ENCODE measurements at places on chromosomes 5 and 9.

GRCh38 chr5:170307575-170308465 is 10.2 kb upstream of the LCP2 start:
- DNase-seq = no peak

DNA sequence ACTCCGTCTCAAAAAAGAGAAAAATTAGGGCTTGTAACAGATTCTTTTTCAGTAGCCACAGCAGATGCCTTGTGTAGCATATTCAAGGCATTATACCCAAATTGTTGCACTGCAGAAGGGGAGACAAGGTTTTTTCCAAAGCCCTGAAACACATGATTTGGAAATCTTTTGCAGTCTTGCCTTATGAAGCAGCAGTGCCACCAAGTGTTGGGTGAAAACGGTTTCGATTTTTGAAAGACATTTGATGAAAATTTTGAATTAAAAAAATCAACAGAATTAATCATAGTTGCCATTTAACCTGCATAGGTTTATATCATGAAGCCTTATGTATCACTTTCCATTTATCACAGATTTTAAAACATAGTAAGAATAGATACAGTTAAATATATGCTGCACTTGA is 479.5 kb downstream of the TAF11L14 start:
- no peak for DNase-seq

GRCh38 chr5:178404987-178405386 is 172.4 kb upstream of the PHYKPL start:
- no peak for DNase-seq

DNA sequence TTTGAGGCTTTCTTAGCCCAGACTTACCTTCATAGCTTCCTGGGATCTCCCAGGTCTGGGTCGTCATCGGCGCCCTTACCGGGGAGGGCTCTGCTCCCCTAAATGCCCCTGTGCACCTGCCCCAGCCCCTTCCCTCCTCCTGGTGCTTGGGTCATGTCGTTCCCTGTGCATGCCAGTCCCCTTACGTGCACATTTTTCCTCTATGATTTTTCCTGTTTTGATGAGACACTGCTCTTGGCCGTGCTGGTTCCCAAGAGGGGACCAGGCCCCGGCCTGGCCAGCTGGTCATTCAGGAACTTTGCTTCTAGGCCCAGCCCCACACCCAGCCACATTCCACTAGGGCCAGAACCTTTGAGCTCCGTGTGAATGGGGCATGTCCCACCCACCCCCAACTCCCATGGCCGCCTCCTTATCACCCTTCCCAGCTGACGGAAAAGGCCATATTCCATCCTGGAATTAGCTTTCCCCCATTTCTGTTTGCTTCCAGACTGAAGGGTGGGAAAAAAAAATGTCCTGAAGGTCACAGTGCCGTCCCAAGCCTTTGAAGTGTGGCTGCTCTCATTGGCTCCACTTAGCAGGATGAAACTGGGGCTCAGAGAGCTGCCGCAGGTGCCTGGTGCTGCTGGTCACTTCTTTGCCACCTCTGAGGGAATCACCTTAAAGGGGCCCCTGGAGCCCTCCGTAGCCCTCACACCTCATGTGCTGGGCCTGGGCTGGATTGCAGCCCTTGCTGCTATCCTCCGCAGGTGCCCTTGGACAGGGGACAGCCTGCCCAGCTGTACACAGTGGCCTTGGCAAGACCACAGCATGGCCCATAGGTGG is 25.1 kb downstream of the ERGIC1 start:
- no peak for DNase-seq

GRCh38 chr9:19020886-19021455 is 12.0 kb downstream of the SAXO1 start:
- DNase-seq = no peak

DNA sequence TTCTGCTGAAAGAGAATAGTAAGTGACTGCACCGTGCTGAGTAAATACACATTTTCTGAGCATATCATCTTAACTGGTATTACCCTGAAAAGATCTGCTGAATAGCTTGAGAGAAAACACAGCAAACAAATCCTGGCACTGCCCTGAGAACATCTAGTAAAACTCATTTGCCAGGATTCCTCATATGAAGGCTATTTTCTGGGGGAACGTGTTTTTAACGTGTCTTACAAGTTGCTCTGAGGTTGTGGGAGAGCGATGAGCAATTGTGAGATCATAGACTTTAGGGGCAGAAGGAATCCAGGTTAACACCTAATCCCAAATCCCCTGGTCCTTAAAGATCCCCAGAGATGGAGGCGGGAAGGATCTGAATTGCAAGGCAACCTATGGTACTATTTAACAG is 331.9 kb upstream of the RFX3 start:
- no peak for DNase-seq

GRCh38 chr9:38362852-38363588 is 29.5 kb upstream of the ALDH1B1 start:
- DNase-seq = peak; percentile 25

DNA sequence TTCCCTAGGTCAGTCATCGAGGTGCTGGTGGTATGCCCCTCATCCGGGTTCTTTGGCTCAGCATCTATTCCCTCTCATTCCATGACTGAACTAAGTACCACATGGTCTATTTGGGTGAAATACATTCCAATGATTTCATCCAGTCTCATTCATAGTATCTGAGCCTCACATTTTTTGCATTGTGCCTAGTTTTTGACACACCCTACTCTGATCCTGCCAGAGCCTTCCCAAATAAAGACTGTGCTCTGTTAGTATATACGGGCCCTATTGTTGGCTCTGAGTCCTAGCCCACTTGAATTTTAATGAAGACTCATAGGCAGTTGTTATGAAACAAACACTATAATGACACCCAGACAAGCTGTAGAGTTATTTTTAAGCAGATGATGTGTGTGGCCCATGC is 740.7 kb downstream of the CETN3 start:
- no peak for DNase-seq

- no peak for DNase-seq
These were observed 116.9 kb downstream of the RAB3C start for GRCh38 chr5:58699762-58700118.

GRCh38 chr9:135163023-135163780 is 75.7 kb downstream of the OLFM1 start:
- no peak for DNase-seq

DNA sequence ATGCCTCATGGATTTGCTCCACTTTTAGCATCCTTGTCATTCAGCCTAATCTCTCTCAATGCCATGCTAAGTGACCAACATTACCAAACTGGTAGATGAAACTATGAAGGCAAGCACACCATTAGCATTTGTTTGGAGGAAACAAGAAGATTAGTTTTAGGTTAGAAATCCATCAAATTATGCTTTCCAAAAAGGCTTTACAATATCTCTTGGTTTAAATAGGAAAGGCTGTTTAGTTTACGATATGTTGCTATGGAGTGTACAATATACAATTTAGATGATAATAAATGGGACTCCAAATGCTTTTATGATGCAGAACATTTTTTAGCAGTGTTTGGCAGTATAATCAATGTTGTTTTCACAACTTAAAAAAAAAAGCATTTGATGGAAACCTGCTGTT is 47.8 kb upstream of the CTXN3 start:
- DNase-seq = no peak

GRCh38 chr5:157570531-157571200 is 4.9 kb downstream of the ADAM19 start:
- DNase-seq = no peak

DNA sequence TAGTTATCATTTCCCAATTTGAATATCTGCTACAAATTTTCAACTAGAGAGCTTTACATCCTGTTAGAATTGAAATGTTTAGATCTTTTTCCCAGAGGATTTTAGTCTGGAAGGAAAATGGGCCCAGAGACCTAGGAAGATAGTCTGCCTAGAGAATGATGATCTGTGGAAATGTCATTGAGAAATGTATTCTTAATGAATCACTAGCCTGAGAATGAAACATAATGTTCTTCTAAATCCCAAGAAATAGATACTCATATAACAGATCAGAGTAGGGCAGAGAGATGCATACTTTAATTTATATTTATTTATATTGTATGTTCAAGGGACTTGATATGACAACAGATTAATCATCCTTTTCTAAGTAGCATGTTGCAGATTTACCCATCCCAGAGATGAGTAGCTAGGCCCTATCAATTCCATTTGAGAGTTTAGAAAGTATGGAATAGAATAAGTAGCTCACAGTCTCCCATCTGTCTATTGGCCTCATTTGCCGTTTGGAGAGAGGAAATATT is 25.1 kb upstream of the SLC44A1 start:
- DNase-seq = no peak

- no peak for DNase-seq
These were observed 304.6 kb upstream of the CDH12 start for GRCh38 chr5:23157716-23158115.

GRCh38 chr9:107504585-107505455 is 15.3 kb upstream of the KLF4 start:
- no peak for DNase-seq

- no peak for DNase-seq
These were observed 71.7 kb downstream of the GLIS3 start for GRCh38 chr9:4228142-4228541.

DNA sequence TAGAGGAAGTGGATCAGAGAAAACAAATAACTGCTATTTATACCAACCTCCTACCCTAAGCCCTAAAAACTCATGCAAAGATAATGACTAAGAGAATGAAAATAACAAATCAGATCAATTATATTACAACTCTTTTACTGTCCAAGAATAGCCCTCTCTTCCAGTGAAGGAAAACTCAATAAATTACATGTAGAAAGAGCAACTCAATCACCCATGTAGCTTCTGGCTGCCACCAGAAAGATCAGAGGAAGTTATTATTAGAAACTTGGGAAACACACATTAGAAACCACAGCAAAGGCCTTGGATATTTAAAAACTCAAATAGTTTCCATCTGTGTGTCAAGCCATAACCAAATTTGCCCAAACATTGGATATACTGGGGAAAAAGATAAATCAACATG is 134.0 kb upstream of the TARS1 start:
- no peak for DNase-seq

GRCh38 chr5:179798144-179798770 is 4.5 kb downstream of the LTC4S start:
- DNase-seq = no peak

DNA sequence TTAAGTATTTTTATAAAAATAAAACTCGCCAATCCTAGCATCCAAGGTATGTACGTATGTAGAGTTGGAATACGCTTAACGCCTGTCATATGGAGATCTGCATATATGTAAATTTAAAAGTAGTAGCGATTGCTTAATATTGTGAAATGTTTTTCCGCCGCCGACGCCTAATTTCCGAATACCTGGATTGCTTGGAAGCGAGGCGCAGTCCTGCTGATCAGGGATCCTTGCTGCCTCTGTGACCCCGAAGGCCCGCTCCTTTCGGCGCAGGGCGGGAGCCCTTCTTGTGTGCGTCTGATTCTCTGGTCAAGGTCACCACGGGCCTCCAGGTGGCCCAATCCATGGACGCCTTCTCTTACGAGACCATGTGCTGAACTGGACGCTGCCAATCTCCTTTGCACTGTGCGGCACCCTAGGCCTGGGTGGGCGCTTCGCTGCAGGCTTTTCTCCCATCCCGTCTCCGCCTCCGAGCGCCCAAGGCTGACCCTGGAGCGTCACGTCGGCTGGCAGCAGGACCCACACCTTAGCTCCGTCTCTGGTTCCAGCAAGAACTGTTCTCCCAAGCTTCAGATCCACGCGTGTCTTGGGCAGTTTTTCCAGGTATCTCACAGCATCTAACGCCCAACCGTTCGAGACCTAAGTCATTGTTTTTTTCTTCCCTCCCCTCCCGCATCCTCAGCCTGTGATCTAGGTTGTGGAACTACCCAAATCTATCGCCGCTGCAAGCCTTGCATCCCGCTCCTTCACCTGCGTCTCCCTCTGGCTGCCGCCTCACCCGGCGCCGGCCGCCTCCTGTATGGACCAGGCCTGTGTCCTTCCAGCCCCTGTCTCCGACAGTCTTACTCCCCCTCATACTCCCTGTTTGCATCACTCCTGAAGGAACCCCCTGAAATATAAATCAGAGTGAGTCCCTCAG is 3.6 kb upstream of the TRIM41 start:
- DNase-seq = no peak

DNA sequence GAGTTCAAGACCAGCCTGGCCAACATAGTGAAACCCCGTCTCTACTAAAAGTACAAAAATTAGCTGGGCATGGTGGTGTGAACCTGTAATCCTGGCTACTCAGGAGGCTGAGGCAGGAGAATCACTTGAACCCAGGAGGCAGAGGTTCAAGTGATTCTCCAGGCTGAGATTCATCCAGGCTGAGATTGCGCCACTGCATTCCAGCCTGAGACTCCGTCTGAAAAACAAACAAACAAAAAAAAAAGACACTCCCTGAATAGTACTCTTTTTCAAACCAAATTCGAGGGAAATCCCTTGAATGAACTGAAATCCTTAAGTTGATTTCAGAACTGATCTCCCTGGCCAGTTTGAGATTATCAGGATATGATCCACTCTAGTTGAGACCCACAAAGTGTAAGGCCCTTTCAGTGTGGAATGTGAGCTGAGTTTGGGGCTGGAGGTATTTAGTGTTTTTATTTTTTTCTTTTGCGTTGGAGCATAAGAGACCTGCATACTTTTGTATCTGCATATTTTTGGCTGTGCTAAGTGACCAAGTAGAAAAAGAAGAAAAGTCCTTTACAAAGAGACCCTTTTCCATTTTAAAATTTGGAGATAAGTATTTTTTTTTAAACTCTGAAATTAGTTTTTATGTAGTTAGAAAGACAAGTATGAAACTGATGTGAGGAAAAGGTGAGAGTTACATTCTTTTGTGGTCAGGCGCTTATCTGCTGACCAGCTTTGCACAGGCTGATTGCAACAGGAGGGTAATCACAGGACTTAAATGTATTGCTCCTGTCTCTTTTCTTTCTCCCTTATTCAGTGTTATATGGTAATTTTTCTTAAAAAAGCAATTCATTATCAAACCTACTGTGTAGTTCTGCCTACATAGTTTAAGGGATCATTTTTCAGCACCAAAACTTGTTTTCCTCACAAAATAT is 42.9 kb downstream of the TMEFF1 start:
- no peak for DNase-seq

- no peak for DNase-seq
These were observed 196.0 kb downstream of the TTLL11 start for GRCh38 chr9:121897140-121897539.

GRCh38 chr9:129026442-129027223 is 1.5 kb downstream of the SH3GLB2 start:
- DNase-seq = no peak

DNA sequence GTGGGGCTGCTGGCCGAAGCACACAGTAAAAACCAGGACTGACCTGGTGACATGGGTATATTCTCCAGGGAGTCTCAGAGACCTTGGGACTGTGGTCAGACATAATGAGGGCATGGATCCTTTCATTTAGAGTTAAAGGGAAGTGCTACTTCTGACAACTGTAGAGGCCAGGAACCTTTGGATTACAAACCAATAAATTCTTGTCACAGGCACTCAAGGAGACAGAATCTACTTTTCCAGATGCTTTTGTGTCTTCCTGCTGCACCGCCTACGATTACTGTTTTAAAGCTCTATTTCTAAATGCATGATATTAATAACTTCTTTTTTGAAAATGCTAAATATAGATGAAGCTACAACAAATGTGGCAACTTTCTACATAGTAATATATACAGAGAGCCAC is 106.5 kb upstream of the LPAR1 start:
- DNase-seq = no peak

- peak; percentile 86 for DNase-seq
These were observed 32.7 kb downstream of the DMRT3 start for GRCh38 chr9:1009101-1009707.

Data from activated CD4-positive, alpha-beta T cell treated with anti-CD3 and anti-CD28 coated beads for 48 hours (primary cell).